Testis (tissue), 5 donors: ENCODE measurements at places on chromosomes 1 and 21. TPM values are rescaled to one million over a fixed set of nuclear protein-coding genes. Genes with fewer than 3 reads are reported as not detected.

DNA sequence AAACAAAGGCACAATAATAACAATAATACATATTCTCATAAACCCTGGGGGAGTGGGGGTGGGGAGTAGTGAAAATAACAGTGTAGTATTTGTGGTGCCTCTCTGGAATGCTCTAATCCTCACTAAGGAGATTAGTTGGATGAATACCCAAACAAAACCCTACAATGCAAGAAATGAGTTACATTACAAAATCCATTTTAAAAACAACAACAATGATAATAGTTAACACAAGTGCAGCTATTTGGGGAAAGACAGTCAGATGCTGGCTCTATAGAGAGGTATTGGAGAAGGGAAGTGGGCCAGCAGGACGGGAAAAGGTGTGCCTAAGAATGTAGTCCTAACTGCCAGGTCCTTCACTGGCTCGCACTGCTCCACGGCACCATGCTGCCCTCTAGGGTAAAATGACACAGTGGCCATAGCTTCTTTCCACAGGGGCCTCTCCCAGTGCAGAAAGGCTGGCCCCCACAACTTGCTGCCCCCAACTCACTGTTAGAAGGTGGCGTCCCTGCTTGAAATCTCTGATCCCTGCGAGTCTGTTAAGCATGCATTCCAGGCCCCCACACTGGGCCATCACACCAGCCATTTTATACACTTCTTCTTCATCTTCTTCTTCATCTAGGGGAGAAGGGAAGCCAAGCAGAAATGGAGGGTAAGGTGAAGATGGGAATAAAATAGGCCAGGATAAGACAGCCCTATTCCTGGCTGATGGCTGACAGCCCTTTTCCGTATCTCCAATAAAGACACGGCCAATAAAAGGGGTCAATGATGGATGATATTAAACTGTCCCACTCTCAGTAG is 113.8 kb downstream of the UBR4 start:
- no peak for DNase-seq

The RGS16 gene
- 0.93 TPM for total RNA-seq

GRCh38 chr1:215056584-215056983 is 26.0 kb upstream of the KCNK2 start:
- DNase-seq, result no peak

- DNase-seq, result no peak
These were observed 47.4 kb upstream of the EXO1 start for GRCh38 chr1:241800640-241801039.

The SPRR2A gene
- total RNA-seq, result not detected
